ENCODE measurements at places on chromosomes 12 and 14.
A peak's percentile ranks its signal among the peaks of the same experiment; 100 is the strongest.

- no peak for DNase-seq
These were observed 62.6 kb downstream of the FIGNL2 start for GRCh38 chr12:51785906-51786305.

DNA sequence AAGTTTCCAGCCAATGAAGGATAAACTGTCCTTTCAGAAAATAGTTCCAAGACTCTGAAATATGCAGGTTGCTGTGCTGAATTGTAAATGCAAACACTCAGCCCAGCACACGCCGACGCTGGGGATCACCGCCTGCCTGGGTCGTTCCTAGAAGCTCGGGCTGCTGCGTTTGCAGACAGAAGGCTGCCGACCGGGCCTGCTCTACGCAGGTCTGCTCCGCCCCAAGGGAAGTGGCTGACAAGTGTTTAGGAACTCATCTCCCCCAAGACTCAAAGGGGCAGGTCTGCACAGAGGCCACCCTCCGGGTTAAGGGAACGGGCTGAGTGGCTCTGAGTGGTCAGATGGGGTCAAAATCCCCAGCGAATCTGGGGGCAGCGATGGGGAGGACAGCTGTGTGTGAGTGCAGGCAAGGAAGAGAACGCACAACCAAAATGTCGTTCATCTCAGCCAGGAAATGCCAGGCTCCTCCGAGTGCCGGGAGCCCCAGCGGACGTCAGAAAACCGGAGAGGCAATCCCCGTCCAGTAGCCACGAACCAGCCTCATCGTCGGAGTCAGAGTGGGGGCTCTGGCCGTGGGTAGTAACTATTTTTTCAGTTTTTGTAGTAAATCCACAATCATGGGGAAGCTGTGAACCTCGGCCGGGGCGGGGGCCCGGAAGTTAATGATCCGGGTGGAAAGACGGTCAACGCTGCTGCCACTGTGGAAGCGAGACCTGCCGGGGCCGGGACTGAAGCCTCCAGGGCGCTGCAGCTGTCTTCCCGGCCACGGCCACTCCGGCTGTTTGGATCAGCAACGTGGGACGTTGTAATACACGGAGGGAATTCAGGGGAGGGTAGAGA, 6.0 kb downstream of the GALNT9 start:
- DNase-seq: no peak

DNA sequence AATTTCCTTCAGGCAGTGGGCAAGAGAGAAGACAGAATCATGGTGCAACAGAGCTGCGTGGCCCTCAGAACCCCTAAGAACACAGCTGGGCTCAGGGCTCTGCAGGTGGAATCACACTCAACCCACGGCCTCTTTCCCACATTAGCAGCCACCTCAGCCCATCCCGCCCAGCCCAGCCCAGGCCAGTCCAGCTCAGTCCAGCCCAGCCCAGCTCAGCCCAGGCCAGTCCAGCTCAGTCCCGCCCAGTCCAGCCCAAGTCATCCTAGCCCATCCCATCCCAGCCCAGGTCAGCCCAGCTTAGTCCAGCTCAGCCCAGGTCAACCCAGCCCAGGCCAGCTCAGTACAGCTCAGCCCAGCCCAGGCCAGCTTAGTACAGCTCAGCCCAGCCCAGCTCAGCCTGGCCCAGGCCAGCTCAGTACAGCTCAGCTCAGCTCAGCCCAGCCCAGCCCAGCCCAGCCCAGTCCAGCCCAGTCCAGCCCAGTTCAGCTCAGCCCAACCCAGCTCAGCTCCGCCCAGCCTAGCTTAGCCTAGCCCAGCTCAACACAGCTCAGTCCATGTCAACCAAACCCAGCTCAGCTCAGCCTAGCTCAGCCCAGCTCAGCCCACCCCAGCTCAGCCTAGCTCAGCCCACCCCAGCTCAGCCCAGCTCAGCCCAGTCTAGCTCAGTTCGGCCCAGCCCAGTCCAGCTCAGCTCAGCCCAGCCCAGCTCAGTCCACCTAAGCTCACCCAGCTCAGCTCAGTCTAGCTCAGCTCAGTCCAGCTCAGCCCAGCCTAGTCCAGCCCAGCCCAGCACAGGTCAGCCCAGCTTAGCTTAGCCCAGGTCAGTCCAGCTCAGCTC, 183.1 kb downstream of the TMEM121 start:
- DNase-seq: no peak

- no peak for DNase-seq
These were observed 88.1 kb upstream of the ETV6 start for GRCh38 chr12:11561411-11561810.

DNA sequence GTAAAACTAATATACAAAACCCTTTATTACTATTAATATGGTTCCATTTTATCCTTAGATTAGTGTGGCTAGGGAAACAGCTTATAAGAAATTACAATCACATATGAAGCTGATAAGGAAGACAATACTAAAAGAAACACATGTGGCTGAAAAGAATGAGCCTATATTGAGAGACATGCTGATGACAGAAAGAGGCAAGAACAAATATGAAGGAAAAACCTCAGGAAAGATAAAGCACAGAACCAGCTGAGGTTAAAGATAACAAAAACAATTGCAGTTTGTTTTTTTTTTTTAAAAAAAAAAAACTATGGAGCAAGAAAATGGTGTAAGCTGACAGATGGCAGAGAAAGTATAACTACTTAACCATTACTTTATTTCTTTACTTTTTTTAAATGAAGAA, 69.2 kb upstream of the OSBPL8 start:
- DNase-seq: no peak

- no peak for DNase-seq
These were observed 7.8 kb upstream of the DTD2 start for GRCh38 chr14:31465111-31465510.

- DNase-seq: peak; percentile 13
These were observed 4.7 kb downstream of the GPX2 start for GRCh38 chr14:64937821-64938193.

DNA sequence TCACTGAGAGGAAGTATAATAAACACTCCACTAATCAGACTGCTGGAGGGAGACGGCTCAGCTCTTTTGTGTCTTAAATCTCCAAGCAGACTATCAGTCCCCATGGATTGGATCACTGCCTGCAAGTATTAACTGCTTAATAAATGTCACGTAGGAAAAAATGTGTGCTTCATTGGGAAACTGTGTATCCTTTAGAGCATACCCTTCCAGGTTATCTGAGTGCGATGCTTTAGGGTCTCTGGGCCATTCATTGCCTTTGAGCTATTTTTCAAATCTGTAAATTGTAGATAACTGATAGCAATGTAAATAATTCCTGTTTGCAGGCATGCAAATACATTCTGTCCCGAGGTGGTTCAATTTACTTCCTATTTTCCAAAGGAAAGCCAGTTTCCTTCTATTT, 45.0 kb upstream of the VASH1 start:
- no peak for DNase-seq

GRCh38 chr14:30194741-30195148, 267.1 kb upstream of the PRKD1 start:
- DNase-seq: no peak

DNA sequence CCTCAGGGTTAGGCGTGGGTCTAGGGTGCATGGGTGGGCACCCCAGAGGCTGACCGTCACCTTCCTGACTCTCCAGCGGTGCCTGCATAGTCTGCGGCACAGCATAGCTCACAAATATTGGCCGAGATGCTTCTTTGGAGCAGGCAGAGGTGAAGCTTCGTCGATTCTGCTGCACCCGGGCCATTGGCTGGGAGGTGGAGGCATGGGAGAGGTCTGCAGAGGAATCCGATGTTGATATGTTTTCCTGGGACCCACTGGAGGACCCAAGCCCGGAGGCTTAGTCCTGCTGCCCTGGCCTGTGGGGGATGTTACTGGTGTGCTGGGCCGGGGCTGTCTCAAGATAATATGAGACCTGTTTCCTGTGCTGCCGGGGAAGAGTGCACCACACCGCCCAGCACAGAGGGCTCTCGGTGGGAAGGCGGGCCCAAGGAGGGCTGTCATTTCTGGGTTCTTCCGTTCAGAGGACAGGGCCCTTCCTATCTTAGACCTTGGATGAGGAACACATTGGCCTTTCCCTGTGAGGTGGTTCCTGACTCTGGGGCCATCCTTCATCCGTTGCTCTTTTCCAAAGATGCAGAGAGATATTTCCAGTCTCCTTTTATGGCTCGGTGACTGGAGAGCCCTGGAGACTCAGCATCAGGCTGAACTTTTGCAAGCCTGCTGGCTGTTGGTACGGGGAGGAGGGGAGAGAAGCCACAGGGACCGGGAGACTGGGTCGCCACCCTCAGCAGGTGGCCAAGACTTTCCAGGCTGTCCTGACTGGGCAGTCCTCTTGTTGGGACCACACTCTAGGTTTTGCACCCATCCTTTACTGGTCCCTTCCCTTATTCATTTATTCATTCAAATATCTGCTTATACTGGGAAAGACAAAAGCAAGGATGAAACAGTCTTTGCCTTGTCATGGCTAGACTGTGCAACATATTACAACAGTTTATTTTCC, 143.5 kb downstream of the TSPAN9 start:
- no peak for DNase-seq

DNA sequence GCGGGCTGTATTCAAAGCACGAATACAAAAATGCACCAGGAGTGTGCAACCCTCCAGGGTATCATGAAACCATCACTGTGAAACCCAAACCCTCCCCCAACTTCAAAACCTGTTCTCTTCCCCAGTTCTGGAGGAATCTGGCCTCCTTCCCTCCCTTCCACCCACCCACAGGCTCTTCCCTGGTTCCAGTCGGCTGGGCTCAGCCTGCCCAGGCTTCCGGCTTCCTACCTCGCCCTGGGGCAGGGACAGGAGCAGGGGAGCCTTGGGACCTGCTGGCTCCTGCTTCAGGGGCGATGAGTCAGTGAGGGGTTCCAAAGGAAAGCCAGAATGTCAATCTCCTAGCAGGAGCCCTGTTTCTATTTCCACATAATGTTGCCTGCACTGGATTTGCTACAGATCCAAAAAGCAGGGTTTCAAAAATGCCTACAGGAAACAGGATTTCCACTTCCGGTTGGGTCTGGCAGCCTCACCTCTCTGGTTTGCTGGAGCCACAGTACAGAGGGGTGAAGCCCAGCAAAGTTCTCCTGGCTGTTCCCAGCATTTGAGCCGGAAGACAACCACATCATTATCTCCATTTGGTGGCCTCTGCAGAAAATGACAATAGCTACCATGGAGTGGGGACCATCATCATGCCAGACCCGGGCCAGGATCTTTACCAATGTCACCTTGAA, 278.3 kb downstream of the DPF3 start:
- DNase-seq: no peak

DNA sequence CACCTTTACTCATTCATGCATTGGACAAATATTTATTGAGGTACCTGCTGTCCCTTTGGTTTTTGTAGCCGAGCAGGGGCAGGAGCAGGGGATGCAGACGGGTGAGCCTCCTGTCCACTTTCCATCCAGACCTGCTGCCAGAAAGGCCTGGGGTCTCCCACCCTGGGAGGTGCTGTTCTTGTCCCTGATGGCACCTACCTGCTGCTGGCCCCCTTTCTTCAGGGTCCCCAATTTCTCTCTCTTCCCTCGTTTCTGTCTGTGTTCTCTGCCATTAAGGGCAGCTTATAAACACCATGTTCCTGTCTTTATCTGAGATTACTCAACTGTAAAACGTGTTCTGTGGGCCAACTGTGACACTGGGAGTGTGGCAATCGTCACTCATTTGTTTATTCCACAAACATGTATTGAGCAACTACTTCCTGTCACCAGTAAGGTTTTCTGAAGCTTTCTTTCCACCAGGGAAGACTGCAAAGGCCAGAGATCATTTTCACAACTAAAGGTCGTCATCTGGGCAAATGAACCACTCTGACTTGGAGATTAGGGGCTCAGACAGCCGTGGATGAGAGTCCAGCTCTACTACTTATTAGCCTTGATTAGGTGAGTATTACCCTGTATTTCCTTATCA, at the start of gene HAL:
HAL (minus strand) TSS at position 311 of the 625 bp plus-strand sequence. CDS start 434 bp downstream, outside the sequence.
- no peak for DNase-seq

All from SHP77 (cell line).